ENCODE measurements at places on chromosomes 16 and 17. TPM values are rescaled to one million over a fixed set of nuclear protein-coding genes. Genes with fewer than 3 reads are reported as not detected.

The CLEC19A gene
- not detected for total RNA-seq

- peaks cover 32% of the 10 kb centered on the region for H3K36me3 ChIP-seq
- no peak for DNase-seq
- no peaks in the 10 kb centered on the region for H3K27me3 ChIP-seq
These were observed 2.5 kb downstream of the UBE2I start for GRCh38 chr16:1311738-1312466.

GRCh38 chr17:69485251-69485661, 70.8 kb downstream of the MAP2K6 start:
- no peak for DNase-seq
- H3K27me3 ChIP-seq: no peaks in the 10 kb centered on the region
- no peaks in the 10 kb centered on the region for H3K36me3 ChIP-seq
- peaks cover 2% of the 10 kb centered on the region for H3K4me1 ChIP-seq
- H3K27ac ChIP-seq: no peak overlapping the region
- H3K4me3 ChIP-seq: no peak overlapping the region

GRCh38 chr17:45408611-45409421, 23.9 kb downstream of the ARHGAP27 start:
- peaks cover 45% of the 10 kb centered on the region for H3K4me1 ChIP-seq
- H3K36me3 ChIP-seq: peaks cover 22% of the 10 kb centered on the region
- H3K4me3 ChIP-seq: peak overlapping the region; percentile 98
- H3K27ac ChIP-seq: peak overlapping the region; percentile 99
- no peak for DNase-seq
- no peaks in the 10 kb centered on the region for H3K27me3 ChIP-seq

DNA sequence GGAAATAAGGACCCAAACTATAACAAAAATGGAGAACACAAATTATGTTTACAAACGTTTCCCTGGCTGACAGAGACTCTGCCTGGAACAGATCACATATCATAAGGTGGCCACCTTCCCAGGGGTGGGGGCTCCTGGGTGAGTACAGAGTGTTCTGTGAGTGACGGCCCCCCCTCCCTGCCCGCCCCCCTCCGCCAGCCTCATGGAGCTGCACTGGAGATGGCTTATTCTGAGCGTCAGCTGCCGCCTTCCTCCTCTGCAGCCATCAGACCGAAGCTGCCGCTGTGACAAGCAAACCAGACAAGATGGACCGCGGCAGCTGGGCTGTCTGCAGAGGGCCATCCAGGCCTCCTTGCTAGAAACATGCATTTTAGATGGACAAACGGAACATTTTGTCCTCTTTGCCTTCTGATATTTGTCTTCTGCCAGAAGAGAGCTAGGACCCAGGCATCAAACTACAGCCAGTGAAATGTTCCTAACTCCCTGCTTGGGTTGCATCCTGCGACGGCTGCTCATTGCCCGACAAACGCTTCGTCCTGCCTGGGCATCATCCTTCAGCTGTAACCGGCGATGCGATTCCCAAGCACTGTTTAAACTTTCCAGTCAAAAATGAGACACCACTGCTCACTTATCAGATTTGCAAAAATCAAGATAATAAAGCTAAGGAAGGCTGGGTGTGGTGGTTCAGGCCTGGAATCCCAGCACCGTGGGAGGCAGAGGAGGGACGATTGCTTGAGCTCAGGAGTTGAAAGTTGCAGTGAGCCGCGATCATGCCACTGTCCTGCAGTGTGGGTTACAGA, 15.3 kb upstream of the RPTOR start:
- H3K36me3 ChIP-seq: no peaks in the 10 kb centered on the region
- H3K27ac ChIP-seq: no peak overlapping the region
- no peak overlapping the region for H3K4me3 ChIP-seq
- no peak for DNase-seq
- H3K4me1 ChIP-seq: no peaks in the 10 kb centered on the region

- peak overlapping the region; percentile 66 for H3K4me3 ChIP-seq
- no peaks in the 10 kb centered on the region for H3K4me1 ChIP-seq
These were observed 43.3 kb downstream of the POLR3K start for GRCh38 chr16:9903-10665.

DNA sequence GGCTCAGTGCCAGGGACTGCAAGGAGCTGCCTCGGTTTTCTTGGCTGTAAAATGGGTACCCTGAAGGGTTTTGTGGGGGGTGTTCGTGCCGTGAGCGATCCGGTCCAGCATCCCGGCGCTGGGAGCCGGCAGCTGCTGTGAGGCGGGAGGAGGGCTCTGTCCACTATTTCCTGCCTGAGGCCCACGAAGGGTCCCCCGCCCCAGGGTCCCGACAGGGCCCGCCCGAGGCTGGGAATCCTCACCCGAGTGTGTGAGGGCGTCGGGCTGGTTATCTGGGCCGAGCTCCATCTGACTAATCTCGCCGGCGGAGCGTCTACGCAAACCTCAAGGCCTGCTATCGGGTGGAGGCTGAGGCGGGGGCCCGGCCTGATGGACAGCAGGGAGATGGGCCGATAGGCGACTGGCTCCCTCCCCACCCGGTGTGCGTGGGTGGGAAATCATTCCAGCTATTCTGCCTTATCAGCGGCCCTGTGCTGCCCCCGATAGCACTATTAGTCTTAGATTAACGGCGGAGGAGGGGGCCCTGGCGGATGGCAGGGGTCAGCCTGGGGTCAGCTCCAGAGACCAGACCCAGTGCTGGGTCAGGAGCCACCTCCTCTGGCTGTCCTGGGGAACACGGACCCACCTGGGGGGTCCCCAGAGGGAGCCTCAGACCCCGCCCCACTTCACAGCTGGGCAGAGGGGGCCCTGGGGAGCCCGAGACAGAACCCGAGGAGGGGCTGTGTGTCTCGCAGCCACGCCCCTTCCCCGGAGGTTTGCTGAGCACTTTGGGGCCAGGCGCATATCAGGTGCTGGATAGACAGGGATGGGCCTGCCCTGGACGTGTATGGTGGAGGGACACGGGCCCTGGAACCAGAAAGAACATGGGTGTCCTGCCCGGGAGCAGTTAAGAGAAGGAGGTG, 44.7 kb downstream of the ZFPM1 start:
- no peak for DNase-seq
- H3K27me3 ChIP-seq: no peaks in the 10 kb centered on the region
- no peak overlapping the region for H3K4me3 ChIP-seq
- no peaks in the 10 kb centered on the region for H3K36me3 ChIP-seq
- no peak overlapping the region for H3K27ac ChIP-seq

The HEATR9 gene
- total RNA-seq: 6.4 TPM

DNA sequence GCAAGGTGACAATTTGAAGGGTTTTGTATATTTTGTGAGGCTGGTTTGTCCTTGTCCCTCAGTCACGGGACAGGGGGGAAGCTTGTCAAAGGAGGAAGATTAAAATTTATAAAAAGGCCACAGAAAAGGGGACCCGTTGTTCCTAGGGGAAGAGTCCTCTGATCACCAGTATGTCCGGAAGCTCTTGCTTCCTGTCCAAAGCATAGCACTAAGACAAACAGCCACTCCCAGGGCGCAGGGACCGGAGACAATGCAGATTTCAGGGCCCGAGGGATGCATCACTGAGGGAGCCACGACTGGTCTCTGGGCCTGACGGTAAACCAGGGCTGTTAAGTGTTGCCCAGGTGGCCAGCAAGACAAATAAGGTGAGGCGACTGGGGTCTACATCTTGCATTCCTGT, 95.2 kb downstream of the MAF start:
- no peaks in the 10 kb centered on the region for H3K36me3 ChIP-seq
- H3K4me3 ChIP-seq: no peak overlapping the region
- no peak for DNase-seq
- no peaks in the 10 kb centered on the region for H3K4me1 ChIP-seq
- no peak overlapping the region for H3K27ac ChIP-seq
- peaks cover 10% of the 10 kb centered on the region for H3K27me3 ChIP-seq

The GAST gene
- not detected for total RNA-seq

DNA sequence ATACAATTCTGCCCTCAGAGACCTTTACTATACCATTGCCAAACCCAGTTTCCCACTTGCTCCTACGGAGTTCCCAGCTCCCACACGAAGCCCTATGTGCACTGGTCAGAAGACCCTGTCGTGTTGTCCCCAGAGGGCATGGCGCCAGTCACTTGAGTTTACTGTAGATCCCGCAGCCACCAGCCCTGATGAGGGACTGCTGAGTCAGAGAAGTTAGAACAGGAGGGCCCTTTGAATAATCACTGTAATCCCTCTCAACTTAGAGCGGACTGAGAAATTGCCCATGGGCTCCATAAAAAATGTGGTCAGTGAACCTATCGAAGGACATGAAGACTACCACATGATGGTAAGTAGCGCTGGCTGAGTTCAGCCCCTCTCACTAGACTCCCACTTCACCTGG, 9.2 kb downstream of the UBFD1 start:
- no peaks in the 10 kb centered on the region for H3K27me3 ChIP-seq
- H3K4me3 ChIP-seq: no peak overlapping the region

DNA sequence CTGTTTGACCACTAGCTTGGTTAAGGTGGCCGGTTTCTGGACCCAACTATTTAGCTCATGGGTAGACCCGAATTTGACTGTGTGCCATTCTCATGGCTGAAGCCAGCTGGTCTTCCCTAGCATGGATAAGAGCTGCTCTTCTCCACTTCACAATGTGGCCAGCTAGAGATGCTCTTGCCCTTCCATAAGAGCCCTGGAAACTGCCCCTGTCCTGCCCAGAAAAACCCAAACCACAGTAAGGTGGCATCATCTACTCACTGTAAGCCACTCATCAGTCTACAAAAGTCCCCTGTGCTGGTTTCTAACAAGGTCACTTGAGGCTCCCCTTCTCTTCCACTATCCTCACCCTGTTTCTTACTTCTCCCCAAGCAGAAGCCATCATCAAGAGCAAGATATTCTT, 165.1 kb downstream of the HS3ST2 start:
- H3K27ac ChIP-seq: no peak overlapping the region
- H3K36me3 ChIP-seq: no peaks in the 10 kb centered on the region
- no peak for DNase-seq
- H3K4me1 ChIP-seq: no peaks in the 10 kb centered on the region
- H3K4me3 ChIP-seq: no peak overlapping the region

DNA sequence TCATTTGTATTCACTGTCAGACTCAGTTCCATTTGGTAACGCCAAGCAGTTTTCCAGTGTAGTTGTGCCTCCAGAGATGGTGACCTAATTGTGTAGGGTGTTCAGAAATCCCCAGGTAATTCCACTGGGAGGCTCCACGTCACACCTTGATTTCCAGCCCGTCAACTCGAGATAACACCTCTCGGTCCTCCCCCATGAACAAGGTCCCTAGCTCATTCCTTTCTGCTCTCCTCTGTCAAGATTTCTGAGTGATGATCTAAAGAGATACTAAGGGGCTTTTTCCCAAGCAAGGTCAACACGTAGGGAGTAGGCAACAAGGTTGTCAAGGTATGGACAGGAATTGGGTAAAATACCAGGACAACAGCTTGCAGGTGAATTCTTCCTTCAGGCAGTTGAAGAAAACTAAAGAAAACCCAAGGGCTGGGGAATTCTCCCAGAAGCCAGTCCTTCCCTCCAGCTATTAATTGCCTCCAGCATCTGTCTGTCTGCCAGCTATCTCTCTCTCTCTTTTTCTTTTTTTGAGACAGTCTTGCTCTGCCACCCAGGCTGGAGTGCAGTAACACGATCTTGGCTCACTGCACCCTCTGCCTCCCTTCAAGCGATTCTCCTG, 31.4 kb downstream of the GPRC5B start:
- DNase-seq: no peak
- H3K4me1 ChIP-seq: no peaks in the 10 kb centered on the region
- H3K36me3 ChIP-seq: no peaks in the 10 kb centered on the region
- no peak overlapping the region for H3K4me3 ChIP-seq
- H3K27me3 ChIP-seq: peaks cover 2% of the 10 kb centered on the region
- H3K27ac ChIP-seq: no peak overlapping the region

The RAC3 gene
- total RNA-seq: 6.4 TPM

DNA sequence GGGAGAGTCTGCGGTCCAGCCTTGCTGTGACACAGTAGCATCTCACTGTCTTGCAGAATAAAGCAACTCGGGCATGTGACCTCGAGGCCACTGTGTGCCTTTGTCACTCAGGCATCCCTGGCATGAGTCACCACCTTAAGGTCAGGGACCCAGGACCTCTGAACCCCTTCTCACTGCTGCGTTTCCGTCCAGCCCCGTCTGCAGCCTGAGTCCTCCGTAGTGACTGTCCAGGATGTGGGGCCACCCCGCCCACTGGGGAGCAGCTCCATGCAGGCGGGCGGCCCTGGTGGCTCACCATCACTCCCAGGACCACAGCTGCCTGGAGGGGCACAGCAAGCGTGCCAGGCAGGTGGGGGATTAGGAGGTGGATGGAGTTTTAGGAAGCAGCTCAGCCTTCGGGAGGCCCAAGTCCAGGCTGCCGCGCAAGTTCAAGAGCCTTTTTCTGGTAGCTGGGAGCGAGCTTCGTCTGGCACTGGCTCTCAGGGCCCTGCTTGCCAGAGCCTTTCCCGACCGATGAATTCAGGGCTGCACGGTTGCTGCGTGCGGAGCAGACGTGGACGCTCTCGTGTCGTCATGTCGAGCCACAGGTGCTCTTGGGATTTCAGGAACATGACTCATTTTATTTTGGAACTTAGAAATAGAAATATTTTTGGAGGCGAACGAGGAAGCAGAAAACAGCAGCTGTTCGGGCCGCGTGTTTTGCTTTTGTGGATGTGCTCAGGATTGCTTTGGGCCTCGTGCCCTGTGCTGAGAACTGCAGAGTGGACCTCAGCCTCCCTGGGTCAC, 16.8 kb downstream of the KCTD5 start:
- no peaks in the 10 kb centered on the region for H3K27me3 ChIP-seq
- no peaks in the 10 kb centered on the region for H3K4me1 ChIP-seq
- H3K4me3 ChIP-seq: no peak overlapping the region
- peaks cover 1% of the 10 kb centered on the region for H3K36me3 ChIP-seq
- no peak for DNase-seq

DNA sequence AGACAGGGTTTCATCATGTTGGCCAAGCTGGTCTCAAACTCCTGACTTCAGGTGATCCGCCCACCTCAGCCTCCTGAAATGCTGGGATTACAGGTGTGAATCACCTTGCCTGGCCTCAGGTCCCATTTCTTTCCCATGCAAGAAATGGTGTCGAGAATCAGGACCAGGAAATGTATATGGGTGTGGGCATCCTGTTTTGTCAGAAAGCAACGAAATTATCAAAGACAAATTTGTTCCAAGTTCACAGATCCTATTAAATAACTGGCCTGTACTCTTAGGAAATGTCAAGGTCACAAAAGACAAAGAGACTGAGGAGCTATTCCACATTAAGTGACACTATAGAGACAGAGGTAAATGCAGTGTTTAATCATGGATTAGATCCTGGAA, 17.1 kb upstream of the ST6GALNAC1 start:
- peaks cover 28% of the 10 kb centered on the region for H3K4me1 ChIP-seq
- H3K27me3 ChIP-seq: peaks cover 7% of the 10 kb centered on the region
- H3K36me3 ChIP-seq: no peaks in the 10 kb centered on the region
- H3K4me3 ChIP-seq: no peak overlapping the region

DNA sequence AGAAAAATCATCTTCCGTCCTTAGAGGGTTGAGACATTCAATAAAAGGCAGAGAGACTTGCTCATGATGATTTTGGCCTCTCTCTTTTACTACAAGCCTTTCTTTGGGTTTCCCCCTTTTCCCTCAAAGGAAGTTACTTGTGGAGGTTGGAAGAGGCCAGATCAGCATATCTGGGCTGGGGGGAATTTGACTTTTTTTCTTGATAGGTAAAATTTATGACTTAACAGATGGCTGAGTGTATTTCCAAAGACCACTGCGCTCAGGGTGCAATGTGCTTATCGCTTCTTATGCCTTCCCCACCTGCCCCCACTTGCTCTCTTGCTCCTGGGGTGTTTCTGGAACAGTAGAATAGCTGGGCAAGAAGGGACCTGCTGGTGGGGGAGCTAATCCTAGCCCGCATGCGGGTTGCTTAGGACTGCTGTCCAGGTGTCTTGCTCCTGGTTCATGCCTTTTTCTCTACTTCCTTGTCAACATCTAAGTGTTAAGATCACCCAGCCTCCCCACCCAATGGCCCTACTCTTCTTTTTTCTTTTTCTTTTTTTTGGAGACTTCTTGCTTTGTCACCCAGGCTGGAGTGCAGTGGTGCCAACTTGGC, 131.9 kb downstream of the MSI2 start:
- no peak overlapping the region for H3K27ac ChIP-seq
- no peaks in the 10 kb centered on the region for H3K27me3 ChIP-seq
- no peak for DNase-seq
- H3K4me1 ChIP-seq: no peaks in the 10 kb centered on the region
- H3K4me3 ChIP-seq: no peak overlapping the region
